ENCODE measurements at places on chromosomes 5 and 9. TPM values are rescaled to one million over a fixed set of nuclear protein-coding genes. Genes with fewer than 3 reads are reported as not detected.

DNA sequence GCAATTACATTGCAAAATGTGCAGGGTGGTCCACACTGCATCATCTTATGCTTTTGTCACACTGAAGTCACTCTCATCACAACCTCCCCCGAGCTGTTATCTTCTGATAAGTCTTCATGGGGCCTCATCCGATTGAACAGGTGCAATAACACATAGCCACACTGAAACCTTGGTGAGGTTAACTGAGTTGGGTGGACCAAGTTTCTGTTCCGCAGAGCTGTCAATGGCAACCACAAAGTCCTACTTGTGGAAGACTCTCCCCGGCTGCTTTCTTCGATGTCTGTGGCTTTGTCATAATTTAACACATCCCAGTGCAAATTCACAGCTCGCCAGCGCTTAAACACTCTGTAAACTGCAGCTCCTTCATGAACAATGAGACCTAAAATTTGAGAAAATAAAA lies 112.2 kb downstream of the MARCHF11 start:
- DNase-seq = no peak

The SLCO6A1 gene
- total RNA-seq = not detected

DNA sequence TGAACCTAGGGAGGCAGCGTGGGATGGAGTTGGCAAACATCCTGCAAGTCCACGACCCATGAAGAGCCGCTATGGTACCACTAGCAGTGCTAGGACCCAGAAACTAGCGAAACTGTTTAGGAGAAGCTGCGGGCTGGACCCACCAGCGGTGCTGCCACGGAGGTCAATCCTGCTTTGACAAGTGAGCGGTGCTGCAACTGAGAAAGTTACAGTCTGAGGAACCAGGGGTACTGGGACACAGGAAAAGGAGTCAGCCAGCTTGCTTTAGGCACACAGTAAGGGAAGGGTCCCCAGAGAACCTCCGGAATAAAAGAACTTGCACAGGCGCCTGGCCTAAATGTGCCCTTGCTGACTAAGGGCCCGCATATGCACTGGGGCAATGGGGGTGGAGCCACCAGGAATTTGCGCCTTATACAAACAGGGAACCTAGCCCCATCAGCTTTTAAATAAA lies 23.6 kb upstream of the ANXA2R start:
- DNase-seq = no peak

DNA sequence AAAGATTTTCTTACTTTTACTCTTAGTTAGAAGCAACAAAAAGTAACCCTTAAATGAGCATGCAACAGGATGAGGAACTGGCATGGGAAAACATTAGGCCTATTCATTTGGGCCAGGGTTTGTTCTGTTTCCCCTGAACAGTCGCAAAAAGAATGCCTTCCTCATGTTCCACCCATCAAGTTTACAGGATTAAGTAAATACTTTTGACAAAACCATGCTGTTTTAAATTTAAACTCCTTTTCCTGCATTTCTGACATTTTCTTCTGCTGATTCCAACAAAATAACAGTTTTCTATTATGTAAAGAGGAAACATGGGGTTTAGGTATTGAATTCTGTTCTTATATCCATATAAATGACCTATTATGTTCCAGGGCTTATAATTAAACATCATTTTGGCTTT lies 236.6 kb upstream of the ACTBL2 start:
- no peak for DNase-seq

DNA sequence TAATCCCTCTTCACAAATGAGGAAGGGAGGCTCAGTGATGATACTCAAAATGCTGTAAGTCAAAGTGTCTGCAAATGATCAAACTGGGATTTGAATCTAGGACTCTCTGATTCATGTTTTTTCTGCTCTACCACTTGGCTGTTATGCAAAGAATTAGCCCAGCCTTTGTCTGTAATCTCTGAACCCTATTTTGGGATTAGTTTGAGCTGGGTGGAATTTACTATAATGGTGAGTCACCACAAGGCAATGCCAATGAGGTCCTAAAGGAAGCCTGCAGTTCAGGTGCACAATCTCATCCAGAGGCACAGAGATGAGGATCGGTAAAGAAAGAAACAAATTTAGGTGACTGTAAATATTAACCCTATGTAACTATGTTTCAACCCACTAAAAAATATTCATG lies 29.2 kb downstream of the RFK start:
- no peak for DNase-seq

The FBXL7 gene
- 5.0 TPM for total RNA-seq

DNA sequence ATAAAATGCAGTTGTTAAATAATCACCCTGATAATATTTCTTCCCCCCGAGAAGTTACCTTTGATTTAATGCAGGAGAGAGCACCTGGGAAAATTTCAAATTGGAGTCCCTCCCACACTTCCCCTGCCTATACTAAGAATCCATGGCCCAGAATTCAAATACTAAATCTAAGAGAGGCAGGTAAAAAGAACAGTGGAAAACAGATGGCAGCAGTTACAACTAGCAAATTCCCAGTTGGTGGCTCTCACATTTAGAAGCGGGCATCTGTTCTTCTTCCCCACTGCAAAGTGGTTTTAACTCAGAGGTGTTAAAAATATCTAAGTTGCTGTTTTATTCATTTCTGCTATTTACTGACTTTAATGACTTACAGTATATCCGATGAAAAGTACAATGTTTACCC lies 210.4 kb upstream of the ELAVL2 start:
- no peak for DNase-seq

- no peak for DNase-seq
These were observed 6.8 kb upstream of the FST start for GRCh38 chr5:53473633-53474032.

DNA sequence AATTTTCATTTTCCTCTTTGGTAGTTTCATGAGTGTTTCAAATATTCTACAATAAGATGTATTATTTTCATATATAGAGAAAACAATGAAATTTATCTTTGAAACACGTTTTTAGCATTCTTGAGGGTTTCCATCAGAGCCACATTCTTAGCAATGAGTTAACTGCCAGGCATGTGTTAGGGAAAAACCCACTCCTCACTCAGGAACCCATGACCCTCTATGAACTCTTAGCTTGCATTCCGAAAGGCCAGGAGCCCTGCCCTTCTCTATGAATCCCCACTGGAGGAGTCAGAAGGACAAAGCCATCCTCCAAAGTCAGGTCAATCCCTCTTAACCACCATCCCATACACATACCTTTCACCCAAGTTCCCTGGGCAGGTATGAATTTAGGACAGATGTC lies 57.5 kb downstream of the ADAMTS12 start:
- no peak for DNase-seq

DNA sequence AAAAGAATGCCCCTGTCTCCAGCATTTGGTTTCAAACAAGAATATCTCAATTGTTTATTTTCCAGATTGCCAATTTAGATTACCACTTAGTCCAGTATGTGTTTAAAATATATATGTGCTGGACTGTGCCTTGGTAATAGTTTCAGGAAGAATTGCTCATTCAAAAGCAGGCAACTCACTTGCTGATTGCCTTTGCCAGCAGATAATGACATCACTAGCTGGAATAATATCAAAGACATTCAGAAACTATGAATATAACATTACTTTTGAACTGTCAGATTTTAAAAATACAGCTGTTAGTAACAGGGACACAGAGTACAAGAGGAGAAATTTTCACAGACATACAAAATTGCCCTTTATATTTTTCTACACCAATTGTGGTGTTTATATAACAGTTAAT lies 96.0 kb upstream of the ITGA2 start:
- no peak for DNase-seq

DNA sequence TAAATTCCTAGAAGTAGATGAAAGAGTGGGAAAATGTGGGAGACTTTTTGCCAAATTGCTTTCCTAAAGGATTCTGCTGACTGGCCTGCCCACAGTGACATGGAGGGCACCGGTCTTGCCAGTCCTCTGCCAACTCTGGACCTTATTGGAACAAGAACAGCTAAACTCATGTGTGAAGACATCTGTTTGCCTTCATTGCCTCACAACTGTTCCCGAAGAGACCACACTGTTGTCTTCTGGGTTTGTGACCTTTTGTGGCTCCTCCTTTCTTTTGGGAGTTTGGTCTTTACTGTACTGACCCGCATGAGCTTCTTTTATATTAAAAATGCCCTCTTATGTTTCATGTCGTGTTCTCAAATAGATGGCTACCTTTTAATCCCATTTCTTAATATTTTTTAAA lies 16.1 kb upstream of the WNK2 start:
- no peak for DNase-seq

The SYK gene
- total RNA-seq = 0.99 TPM

GRCh38 chr5:112957036-112957808 lies 19.4 kb upstream of the DCP2 start:
- DNase-seq = no peak

GRCh38 chr9:114718801-114719221 lies 36.8 kb upstream of the TEX48 start:
- peak; percentile 49 for DNase-seq

The BTNL9 gene
- total RNA-seq = not detected

The ZFP37 gene
- total RNA-seq = 2.3 TPM

DNA sequence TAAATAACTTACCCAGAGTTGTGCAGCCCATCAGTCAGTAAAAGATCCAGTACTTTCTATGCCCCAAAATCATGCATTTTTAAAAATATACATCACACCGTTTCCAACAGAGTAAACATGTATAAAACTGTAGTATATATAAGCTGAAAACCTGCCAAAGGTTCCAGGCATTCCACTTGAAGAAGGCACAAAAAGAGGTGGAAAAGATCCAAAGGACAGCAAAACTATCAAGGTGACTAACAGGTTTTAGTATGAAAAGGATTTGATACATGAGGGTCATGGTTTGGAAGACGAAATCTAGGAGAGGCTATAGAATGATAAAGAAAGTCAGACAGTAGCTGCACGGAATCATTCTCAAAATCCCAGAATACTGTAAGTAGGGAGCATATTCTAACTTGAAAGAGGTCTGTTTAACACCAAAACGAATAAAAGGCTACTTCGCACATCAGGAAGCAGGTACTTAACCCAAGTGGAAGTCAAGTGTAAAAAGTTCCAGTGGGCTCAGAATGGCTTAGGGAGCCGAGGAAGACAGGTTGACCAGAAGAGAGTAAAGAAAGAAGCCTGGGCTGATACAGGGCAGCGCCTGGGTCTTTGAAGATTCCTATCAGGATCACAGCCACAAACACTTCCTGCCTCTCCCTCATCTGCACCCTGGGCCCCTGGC lies 207.2 kb downstream of the ADAMTS12 start:
- no peak for DNase-seq

The PRELID2 gene
- 8.9 TPM for total RNA-seq

The TMEM8B gene
- 2.1 TPM for total RNA-seq

- DNase-seq = no peak
These were observed 92.6 kb upstream of the GDNF start for GRCh38 chr5:37932450-37932849.

- DNase-seq = no peak
These were observed 16.3 kb upstream of the COL27A1 start for GRCh38 chr9:114139071-114139470.

DNA sequence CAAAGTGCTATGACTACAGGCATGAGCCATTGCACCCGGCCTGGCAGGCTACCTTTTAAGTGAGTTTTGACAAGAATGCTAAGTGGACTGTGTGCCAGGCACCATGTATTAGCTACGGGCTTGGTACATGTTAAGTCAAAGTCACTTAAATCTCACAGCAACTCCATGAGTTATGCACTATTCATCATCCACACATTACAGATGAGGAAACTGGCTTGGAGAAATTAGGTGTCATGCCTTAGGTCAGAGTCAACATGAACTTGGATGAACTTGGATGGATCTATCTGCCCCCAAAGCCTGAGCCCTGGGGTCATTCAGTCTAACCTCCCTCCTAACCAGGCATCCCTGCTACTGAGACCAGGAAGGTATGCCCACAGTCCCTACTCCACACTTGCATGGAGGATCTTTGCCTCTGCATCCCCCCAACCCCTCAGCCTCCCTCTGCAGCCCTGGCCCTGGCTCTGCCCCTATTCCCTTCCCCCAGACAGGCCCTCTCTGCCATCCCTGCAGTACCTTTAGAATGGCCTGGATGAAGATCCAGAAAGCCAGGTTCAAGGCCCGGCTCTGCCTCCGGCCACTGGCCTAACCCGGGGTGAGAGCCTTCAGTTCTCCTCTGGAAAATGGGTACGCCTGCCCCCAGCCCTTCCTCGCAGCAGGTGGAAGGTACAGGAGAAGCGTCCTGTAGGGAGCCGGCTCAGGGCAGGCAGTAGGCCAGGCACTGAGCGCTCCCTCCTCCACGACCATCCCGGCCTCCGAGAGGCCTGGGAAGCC lies 685 bp upstream of the ADGRD2 start:
- no peak for DNase-seq

GRCh38 chr5:167511-167910 lies 23.8 kb upstream of the LRRC14B start:
- DNase-seq = no peak

DNA sequence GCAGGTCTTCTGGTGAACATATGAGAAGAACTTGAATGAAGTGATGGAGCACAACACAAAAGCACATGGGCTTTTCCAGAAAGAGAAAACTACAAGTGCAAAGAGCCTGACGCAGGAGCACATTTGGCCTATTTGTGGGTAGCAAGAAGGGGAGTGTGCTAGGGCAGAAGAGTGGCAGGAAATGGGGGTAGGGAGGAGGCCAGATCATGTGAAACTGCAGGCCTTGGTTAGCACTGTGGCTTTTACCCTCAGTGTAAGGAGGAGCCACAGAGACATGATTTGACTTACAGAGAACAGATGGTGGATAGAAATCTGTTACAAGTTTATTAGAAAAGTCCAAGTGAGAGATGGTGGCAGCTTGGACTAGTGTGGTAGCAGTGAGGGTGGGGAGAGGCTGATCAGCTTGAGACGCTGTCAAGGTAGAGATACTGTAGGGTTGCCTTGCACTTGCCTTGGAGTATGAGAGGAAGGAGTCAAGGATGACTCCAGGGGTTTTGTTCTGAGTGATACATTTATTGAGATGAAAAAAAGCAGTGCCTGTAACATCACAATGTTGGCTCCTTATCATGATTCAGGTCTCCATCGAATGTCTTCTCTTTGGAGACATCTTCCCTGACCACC lies 126.7 kb downstream of the PPP2R2B start:
- no peak for DNase-seq

The TSLP gene
- 1.1 TPM for total RNA-seq

GRCh38 chr5:52065182-52065581 lies 681.9 kb downstream of the ISL1 start:
- no peak for DNase-seq

The SPATA31D4 gene
- total RNA-seq = not detected

GRCh38 chr5:107401470-107402122 lies 269.1 kb downstream of the EFNA5 start:
- DNase-seq = no peak

The PPP3R2 gene
- total RNA-seq = not detected

DNA sequence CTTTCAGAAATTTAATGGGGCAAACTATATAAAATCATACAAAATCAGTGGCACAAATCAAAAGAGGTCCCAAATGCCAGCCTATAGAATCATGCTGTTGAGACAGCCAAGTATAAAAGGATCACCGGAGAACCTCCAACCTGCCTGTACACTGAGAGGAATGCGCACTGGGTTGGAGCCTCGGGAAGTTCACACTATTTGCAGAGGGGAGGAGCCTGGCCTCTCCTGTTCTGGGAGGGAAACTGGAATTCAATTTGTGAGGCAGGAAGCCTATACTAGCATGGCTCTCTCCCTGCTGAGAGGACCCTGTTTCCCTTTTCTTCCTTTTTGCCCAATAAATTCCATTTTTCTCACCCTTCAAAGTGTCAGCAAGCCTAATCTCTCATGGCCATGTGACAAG lies 406.0 kb downstream of the HINT1 start:
- no peak for DNase-seq
